HT-29 (cell line): ENCODE measurements at places on chromosomes 5 and 9. TPM values are rescaled to one million over a fixed set of nuclear protein-coding genes. Genes with fewer than 3 reads are reported as not detected.

DNA sequence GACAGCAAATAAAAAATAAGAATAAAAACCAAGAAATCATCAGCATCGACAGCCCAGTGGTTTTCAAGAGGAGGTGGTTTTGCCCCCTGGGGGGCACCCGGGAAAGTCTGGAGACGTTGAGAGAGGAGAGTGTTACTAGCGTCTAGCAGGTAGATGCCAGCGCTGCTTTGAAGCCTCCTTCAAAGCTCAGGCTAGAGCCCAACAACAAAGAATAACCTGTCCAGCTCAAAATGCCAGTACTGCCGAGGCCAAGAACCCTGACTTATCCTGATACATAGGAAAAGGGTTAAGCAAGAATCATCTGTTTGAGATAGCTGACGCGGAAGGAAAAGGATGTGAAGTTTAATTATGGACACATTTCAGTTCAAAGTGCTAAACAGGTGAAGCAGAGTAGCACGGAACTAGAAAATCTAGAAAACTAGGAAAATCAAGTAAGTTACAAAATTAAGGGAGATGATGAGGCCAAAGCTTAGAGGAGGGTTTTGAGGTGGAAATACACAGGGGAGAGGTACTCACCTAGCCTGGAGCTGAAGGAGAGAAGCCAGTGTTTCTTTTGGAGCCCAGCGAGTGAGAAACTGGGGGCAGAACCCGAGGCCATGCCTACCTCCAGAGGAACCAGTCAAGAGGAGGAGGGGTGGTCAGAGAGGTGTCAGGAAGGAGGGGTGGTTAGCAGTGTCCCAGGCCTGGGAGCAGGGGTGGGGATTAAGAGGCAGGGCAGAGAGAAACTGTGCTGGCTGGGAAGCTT lies 121.0 kb upstream of the RETREG1 start:
- DNase-seq, result peak; percentile 52

DNA sequence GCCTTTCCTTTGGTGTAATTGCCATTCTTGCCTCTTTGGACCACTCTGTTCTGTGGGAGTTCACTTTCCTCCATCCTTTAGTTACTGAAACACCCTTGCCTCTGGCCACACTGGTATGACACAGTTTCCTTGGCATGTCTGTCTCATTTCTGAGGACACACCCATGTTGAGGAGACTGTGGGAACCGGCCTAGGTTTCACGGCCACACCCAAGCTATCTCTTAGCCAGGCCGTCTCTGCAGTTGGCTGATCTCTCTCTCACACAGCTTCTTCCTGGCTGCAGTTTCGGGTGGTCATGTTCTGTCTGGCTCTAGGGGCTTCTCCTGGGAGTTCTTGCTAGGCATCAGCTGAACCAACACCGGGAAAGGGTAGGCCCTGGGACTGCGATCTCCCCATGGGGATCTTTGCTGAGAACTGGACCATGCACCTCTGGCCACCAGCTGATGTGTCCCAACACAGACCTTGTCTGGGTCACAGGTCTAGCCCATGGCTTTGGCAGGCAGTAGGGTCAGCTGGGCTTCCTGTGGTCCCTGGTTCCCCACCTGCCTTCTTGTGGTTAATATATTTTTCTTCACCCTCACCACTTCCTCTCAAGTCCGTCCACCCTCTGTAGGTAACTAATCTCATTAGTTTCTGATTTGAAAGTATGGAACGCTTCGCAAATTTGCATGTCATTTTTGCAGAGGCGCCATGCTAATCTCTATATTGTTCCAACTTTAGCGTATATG lies 24.9 kb downstream of the ARHGEF37 start:
- no peak for DNase-seq

Gene ZNF367
- 18.7 and 22.0 TPM in 2 replicates for total RNA-seq

Gene FGF10
- not detected in 2 replicates for total RNA-seq

- DNase-seq, result no peak
These were observed 23.1 kb downstream of the JAK2 start for GRCh38 chr9:5008202-5008601.

Gene ECSCR
- not detected in 2 replicates for total RNA-seq

Gene RMI1
- 2.2 and 2.4 TPM in 2 replicates for total RNA-seq

GRCh38 chr5:68424799-68425537 lies 209.4 kb downstream of the PIK3R1 start:
- DNase-seq, result peak; percentile 66

GRCh38 chr5:56671571-56671970 lies 143.8 kb upstream of the MAP3K1 start:
- DNase-seq, result no peak

Gene MARCOL
- total RNA-seq, result not detected in 2 replicates

Gene MRPL36
- 140 and 145 TPM in 2 replicates for total RNA-seq

Gene CACFD1
- 48.0 and 59.5 TPM in 2 replicates for total RNA-seq

- no peak for DNase-seq
These were observed 82.4 kb upstream of the STC2 start for GRCh38 chr5:173410459-173411233.

- no peak for DNase-seq
These were observed 40.0 kb downstream of the TTLL11 start for GRCh38 chr9:122053064-122053463.

DNA sequence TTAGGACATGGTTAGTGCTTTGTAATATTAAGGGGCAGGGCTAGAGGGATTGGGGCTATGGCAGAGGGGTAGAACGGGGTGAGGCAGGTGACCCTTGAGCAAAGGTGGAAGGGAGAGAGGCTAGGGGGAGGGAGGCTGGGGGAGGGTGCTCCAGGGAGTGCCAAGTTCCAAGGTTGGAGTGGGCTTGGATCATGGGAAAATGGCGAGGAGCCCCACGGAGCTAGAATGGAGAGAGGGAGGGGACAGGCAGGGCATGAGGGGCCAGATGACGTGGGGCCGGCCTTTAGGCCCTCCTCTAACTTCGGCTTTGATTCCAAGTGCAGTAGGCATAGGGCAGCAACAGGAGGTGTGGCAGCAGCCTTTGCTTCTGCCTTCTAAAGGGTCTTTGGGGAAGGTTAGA lies 171.8 kb upstream of the PANK3 start:
- DNase-seq, result no peak

Gene NRARP
- 107 and 116 TPM in 2 replicates for total RNA-seq

- DNase-seq, result peak; percentile 52
These were observed 5.1 kb downstream of the LIFR start for GRCh38 chr5:38551030-38552017.

Gene GABRB2
- total RNA-seq, result not detected in 2 replicates
